NCI-H1417 (cell line): ENCODE measurements at places on chromosomes 3 and 15.

- DNase-seq: no peak
These were observed 86.6 kb upstream of the AGBL1 start for GRCh38 chr15:85993116-85993515.

DNA sequence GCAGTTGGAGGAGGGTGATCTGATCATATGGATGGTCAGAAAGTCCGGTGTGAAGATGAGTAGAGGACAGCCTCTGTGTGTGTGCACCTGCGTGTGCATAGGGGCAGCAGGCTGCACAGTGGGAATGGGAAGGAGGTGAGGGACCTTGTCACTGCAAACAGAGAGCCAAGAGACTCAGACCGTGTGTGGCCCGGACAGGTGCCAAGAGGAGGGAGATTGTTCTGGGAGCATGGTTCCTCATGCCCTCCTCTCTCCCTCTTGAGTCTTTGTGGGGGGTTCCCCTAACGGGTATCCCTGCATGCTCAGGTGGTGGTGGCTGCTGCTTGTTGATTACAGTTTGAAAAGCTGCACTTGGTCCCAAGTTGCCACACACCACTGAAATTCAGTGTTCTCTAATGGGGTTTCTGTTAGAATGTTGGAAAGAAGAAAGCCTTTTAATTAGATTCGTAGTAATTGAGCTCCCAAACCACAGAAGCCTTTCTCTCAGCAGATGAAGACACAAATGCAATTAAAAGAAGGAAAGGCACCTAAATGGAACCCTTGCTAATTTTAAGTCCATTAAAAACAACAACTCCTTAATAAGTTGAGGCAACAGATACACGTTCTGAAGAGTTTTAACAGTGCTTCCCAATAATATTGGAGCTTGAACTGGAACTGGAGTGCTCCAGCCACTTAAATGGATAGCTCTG is 68.9 kb downstream of the CHRNA7 start:
- DNase-seq: no peak

DNA sequence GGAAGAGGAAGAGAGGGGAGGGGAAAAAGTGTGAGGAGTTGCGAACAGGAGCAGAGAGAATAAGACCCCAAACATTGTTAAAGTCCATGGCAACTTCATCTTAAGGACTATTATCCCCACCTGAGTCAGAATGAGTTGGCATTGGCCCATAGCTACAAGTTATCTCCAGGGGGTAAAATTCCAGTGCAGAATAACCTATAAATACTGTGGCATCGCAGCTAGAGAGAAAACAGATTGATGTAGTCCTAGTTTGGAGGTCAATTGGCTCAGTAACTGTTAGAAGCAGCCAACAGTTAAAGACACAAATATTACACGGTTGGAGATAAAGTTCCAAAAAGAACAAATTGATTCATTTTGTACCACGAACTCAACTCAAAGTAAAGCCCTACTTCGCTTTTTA is 313.9 kb upstream of the CCDC54 start:
- no peak for DNase-seq

- DNase-seq: no peak
These were observed 31.9 kb downstream of the ROBO2 start for GRCh38 chr3:77071809-77072208.

- DNase-seq: no peak
These were observed 28.5 kb upstream of the TATDN2 start for GRCh38 chr3:10219737-10220136.

- DNase-seq: no peak
These were observed 567.3 kb upstream of the ZNF717 start for GRCh38 chr3:76352511-76353284.

DNA sequence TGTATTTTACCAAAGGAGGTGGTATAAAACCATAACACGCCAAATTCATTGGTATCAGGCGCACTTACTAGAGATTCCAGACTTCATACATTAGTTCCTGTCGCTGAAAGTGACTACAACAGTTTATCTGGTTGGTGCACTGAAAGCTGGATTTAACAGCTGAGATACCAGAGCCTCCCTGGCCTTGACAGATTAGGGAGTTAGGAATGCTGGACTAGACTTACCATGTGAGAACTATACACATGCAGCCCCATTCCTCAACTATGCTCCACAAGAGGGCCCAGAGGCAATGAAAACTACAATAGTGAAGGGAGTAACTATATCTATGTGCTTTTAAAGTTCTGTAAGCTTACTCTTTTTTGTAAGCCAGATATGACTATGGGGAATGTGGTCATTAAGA is 174.4 kb downstream of the STAG1 start:
- DNase-seq: no peak

DNA sequence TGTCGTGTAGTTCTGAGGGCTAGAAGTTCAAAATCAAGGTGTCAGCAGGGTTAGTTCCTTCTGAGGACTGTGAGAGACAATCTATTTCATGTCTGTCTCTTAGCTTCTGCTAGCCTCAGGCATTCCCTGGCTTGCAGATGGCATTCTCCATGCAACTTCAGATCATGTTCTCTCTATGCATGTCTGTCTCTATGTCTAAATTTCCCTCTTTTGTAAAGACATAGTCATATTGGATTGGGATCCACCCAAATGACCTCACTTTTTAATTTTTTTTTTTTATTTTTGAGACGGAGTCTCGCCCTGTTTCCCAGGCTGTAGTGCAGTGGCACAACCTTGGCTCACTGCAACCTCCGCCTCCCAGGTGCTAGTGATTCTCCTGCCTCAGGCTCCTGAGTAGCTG is 104.6 kb downstream of the RAP2B start:
- DNase-seq: no peak

DNA sequence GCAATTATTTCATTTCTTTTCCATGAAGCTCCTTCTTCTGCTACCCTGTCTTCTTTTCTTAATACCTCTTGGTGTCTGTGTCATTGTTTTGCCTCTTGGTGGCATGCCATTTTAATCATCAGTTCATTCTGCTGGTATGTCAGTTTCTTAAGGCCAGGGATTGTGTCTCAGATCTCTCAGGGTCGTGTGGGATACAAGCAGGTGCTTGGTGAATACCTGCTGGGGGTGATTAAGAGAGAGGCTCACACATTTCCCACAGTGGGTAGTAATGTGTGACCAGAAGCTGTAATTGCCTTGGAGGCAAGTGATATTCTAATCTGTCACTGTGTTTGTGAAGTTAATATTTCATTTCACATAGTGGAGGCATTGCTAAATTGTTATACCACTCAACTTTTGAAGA is 361.4 kb upstream of the TRIM42 start:
- peak; percentile 64 for DNase-seq

GRCh38 chr15:47542312-47542989 is 174.9 kb upstream of the SEMA6D start:
- DNase-seq: no peak

DNA sequence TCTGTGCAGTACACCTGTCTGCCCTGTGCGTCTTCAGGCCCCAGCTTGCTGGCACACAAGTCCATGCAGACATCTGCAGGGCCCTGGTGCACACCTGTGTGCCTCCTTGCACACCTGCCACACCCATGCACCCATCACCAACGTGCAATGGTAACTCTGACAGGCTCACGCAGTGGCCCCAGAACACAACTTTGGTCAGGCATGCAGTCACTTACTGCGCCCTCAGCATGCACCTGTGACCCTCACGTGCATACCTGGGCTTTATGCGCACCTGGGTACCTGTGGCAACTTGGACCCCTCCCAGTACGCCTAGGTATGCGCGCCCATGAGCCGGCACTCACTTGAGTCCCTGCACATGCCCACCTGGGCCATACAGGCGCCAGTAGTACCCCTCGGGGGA is 1.7 kb downstream of the PLXND1 start:
- DNase-seq: peak; percentile 55

DNA sequence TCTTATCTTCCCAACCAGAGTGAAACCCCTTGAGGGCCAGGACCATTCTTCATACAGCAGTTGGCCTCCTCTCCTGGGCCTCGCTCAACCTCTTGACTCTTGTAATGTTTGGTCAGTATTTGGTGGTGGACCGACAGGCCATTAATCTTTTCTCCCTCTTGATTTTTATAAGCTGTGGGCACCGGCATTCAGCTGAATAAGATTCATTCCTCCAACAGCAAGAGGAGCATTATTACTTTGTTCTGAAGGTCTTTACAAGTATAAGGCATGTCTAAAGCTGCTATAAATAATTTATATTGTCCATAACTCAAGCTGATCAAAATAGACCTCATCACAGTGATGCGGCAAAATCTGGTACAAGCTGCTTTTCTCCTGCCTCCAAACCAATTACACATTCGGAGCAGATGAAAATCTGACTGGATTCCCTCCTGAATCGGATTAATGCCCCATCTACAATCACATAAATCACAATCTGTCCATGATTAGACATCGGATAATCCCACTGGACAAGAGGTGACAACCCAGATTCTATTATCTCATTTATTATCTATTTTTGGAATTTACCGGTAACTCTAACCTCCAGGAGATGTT is 8.4 kb upstream of the ISL2 start:
- no peak for DNase-seq

DNA sequence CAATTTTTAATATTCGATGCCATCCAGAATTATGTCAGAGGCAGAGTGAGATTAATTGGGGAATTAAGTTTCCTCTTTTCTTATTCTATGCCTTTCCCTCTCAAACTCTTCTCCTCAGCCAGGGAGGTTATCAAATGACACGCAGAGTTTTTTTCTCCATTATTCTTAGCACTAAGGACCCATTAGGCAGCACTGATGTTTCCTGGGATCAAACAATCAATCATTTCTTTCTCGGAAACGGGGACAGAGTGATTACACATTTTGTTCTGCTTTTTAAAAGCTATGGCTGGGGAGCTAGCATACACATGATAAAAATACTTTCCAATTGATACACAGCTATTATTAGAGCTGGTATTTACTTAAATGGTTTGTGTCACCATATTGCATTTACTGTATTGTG is 35.3 kb upstream of the PSMD6 start:
- peak; percentile 15 for DNase-seq

DNA sequence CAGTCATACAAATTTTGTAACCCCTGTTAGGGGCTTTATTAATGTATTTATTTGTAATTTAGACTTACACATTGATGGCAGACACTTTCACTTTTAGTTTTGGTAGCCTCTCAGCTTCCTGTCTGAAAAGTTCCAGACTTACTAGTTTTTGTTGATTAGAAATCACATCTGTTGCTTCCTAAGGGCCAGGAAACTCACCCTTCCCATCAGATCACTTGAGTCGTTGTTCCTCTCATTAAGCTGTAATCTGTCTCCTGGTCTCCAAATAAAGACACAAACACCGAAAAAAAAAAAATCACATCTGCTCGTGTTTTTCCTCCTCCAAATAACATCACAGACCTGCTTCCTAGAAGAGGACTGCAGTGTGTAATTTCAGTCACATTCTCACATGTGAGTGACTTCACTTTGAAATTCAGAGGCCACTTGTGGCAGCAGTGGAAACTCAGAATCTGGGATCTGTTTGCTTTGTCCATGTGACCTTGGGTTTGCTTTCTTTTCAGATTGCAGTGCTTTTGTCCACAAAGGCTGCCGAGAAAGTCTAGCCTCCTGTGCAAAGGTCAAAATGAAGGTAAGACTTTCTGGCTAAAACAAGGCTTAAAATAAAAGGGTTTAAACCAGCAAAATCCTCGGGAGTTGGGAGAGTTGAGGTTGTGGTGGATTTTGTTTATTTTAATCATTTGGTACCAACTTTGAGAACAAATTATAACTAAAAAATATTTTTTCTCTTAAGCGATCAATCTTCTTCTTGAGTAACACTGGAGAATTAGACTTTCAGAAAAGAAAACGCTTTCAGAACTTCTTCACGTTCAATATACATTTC is 87.0 kb downstream of the KLHL25 start:
- peak; percentile 52 for DNase-seq

- peak; percentile 96 for DNase-seq
These were observed 10.8 kb upstream of the SHF start for GRCh38 chr15:45198337-45199135.

DNA sequence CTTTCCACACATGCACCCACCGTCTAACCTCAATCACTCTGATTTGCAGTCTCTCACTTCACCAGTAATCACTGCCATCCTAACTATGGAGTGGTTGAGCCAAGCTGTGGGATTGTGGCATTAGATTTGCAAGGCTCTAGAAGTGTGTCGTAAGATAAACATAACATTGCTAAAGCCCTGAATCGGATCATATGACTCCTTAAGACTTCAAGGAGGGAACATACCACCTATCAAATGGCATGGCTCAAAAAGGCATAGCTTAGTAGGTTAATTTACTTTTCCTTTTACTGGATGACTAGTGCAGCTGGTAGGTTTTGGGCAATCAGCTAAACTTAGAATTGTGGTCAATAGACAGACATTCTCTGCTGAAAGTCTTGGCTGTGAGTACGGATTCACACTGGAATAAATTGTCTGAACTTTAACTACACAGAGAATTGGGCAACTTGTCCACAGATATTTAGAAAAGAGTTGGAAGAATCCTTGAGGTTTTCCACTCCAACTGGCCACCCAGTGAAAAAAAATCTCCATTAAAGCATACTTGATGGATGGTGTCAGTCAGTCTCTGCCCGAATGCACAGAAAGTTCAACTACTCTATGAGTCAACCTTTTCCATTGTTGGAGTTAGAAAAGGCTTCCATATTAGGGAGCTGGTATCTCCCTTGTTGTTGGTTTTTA is 476.7 kb upstream of the CBLB start:
- no peak for DNase-seq

DNA sequence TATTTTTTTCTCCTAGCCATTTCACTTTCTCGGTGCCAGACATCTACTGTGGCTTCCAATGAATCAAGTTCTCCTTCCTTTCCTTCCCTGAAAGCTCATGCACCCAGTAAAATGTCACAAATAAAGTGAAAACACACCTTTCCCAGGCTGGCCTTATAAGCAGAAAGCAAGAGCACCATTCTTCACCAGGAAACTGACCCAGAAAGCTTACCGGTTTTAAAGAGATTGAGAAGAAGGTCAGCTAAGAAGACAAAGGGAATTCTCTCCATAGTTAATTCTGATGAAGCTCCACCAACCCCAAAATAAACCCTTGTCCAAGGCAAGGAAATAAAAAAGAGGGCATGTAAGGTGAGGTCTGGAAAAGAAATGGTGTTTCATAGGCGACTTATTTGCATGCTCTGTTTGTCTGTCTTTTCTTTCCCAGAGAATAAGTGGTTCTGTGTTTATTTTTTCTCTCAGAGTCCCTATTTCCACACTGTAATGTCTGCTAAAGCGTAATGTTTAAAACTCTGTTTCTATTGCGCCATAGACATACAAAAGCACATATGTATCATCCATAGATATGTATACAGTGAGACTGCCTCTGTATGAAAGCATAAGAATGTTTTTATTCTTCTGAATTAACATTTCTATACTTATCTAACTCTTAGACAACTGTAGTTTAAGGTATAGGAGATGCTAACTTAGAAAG is 2.8 kb downstream of the LSAMP start:
- no peak for DNase-seq

DNA sequence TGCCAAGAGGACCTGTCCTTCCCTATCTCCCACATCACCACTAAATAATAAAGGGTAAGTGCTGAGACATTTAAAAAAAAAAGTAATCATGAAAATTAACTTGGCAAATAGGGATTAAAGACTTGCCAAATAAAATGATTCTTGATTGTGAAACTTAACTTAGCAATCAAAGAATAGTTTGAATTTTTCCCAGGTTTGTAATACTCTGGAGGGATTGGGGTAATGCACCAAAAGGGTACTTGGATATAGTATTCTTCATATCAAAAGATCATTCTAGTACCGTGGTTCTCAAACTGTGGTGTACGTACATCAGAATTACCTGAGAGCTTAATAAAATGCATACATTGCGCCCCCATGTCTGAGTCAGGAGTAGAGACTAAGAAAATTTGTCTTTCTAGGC is 28.5 kb downstream of the CALML4 start:
- no peak for DNase-seq
